NCI-H1930 (cell line): ENCODE measurements at places on chromosomes 12 and 14.

- DNase-seq, result no peak
Measured at GRCh38 chr12:26874501-26875296, 41.7 kb upstream of the ITPR2 start.

DNA sequence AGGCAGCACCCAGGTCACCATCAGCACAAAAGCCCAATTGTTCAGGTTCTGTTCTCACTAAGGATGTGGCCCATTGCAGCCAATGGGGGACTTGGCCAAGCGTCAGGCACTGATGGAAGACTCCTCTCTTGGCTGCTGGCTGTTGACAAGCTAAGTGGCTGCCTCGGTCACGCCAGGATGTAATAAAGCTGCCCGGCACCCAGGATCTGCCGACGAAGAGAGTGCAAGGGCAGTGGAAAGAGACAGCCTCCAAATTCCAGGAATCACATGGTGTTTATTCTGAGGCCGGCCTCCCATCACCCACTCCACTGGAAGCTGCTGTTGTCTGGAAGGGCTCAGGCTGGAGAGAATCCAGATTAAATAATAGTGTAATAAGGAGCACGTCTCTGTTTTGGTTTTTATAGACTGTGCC lies 451.8 kb upstream of the TBX3 start:
- DNase-seq, result no peak

GRCh38 chr12:52494518-52494917 lies 1.5 kb upstream of the KRT6A start:
- DNase-seq, result no peak

DNA sequence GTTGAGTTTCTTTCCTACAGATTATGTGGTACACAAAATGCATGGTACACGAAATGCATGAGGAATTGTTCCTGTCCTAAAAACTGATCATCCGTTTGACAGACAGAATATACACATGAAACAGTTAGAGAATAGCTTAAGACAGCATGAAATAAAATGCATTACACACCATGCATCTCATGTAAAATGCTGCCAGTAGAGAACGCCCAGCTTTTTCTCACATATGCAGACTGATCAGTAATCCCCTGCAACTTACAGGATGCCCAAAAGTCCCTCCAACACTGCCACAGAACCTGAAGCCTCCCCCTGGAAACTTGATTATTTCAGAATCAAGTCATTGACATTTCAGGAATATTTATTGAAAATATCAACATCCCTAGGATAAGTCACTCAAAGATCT lies 24.0 kb downstream of the IFNG start:
- no peak for DNase-seq

DNA sequence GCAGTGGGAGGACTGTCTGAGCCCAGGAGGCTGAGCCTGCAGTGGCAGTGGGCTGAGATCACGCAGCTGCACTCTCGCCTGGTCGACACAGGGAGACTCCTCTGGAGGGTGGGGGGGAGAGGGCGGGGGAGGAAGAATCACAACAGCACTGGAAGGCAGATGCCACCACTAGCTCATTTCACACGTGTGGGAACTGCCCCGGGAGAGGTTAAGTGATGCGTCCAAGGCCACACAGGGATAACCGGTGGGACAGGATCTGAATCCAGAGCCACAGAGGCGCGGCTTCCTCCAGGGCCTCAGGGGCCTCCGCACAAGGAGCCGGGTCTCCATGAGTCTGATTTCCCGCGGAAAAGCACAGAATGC lies 20.8 kb downstream of the STX2 start:
- DNase-seq, result no peak
